ENCODE measurements at places on chromosomes 3 and 15. TPM values are rescaled to one million over a fixed set of nuclear protein-coding genes. Genes with fewer than 3 reads are reported as not detected.

DNA sequence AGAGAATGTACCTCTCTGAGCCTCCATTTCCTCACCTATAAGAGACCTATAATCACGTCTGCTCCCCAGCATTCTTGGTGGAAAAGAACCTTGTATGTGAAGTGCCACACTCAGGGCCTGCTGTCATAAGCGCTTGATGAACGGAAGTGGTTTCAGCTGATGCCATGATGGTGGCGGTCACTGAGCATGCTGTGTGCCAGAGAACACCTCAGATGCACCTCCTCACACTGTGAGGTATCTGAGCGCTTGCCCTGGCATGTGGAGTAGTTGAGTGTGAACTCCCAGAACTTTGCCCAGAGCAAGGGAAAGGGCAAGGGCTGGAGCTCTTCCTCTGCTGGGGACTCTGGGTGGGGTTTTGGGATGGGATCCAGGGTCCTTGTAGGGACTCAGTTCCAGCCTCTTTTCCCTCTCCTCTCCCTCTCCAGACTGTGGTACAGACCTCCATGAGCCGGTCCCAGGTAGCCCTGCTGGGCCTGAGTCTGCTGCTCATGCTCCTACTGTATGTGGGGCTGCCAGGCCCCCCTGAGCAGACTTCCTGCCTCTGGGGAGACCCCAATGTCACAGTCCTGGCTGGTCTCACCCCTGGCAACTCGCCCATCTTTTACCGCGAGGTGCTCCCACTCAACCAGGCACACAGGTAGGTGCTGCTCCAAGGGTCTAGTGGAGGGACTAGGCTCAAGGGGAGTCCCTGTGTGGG, 2.7 kb downstream of the ABHD14A start:
- no peak for DNase-seq

DNA sequence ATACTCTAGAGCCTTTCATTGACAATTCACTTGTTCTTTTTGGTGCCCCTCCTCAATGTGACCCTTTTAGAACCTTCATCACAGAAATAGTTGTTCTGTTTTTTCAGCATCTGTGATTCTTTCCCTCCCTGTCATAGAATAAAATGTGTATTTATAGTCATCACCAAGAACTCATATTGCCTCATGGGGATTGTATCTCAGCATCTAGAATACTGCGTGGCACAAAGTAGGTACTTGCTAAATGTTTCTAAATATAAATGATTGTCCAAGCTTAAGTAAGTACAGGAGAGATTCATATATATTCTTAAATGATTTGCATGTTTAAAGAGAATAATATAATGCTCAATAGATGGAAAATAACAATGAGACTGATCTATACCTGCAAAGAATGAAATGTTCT, 190.1 kb downstream of the FNDC3B start:
- DNase-seq = no peak

Gene CPNE9
- not detected for total RNA-seq

DNA sequence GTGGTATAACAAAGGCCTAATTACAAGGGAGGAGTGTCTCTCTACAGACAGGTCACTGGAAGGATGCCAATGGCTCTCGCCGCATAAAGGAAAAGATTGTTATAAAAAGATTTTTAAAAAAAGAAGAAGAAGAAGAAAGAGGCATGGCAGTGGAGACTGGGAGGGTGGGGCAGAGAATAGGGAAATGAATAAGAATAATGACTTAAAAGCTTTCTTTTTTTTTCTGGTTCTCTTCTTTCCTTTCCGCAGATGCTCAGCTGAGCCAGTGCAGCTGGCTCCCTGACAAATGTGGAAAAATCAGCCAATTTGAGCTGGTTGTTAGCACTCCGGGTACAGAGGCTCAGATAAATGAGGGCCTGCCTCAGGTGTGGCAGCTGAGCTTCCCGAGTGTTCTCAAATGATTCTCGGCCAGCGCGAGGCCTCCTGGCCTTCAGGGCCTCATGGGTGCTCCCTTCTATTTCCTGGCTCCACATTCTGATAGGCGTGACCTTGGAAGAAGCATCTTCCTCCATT, 234.1 kb downstream of the RORA start:
- no peak for DNase-seq

DNA sequence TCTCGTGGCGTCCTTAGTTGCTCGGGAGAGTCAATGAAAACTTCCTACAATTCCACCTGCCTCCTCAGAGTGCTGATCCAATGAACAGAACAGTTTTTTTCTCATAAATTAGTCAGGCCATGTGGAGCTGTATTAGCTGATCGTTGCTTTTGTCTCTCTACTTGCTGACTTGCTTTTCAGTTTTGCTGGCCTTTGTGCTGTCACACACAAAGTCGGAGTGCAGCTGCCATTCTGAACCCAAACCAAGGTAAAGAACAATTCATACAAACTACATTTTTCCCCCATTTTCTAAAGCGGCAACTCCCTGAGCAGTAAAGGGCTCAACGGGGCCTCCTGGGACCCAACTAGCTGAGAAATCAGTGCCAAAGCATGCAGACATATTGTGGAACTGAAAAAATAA, 43.1 kb downstream of the MEIS2 start:
- no peak for DNase-seq

GRCh38 chr3:123002100-123002748, 25.3 kb downstream of the SEMA5B start:
- DNase-seq = no peak

DNA sequence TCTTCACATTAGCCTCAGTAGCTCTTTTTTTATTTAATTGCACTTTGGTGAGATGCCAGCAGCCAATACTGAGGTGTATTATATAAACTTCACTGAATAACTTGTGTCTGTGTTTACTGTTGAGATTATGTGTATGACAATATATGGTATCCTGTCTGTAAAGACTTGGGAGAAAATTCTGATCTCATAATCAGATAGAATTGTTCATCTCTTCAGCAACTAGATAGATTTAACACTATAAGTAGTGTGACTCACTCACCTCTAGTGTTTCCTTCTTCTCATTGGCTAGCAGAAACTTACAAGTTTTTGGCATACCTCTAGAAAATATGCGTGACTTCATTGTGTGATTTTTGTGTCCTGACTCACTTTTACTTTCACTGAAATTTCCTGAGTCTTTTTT, 67.6 kb upstream of the TGFBR2 start:
- no peak for DNase-seq

Gene PRSS50
- not detected for total RNA-seq

GRCh38 chr3:195093731-195094130, 177.2 kb downstream of the XXYLT1 start:
- no peak for DNase-seq

GRCh38 chr15:60391722-60392315, 6.0 kb downstream of the ANXA2 start:
- no peak for DNase-seq

All from K562 (cell line).